Stimulated activated CD4-positive, alpha-beta T cell treated with anti-CD3 and anti-CD28 coated beads, Interleukin-1b, Interleukin-23, amount 100 ng/mL, for 1 hour (primary cell): ENCODE measurements at places on chromosomes 1 and 21.

DNA sequence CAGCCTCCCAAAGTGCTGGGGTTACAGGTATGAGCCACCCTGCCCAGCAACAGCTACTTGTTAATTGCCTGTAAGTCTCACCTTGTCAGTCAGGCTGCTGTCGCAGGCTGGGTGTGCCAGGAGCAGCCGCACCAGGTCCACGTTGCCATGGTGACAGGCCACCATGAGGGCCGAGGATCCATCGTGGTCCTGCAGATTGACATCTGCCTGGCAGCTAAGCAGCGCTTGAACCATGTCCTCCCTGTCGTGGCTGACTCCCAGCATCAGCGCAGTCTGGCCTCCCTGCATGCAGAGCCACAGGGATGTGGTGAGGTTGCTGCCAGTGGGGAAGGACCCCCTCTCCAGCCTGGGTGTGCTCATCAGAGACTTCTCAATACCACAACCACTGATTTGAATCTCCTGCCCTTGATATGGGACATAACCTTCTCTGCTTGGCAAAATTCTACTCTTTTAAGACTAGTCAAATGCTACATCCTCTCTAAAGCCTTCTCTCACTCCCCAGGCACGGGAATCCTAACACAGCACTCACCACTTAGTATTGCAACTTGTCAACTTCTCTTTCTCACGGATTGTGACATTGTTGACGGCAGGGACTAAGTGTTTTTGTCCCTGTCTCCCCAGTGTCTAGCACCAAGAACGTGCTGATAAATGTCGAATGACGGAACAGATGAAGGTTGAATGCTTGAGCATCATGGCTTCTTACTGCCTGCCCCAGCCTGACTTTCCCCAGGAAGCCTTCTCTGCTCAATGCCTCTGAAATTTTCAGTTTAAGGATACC, 52.9 kb downstream of the L1TD1 start:
- DNase-seq = no peak

DNA sequence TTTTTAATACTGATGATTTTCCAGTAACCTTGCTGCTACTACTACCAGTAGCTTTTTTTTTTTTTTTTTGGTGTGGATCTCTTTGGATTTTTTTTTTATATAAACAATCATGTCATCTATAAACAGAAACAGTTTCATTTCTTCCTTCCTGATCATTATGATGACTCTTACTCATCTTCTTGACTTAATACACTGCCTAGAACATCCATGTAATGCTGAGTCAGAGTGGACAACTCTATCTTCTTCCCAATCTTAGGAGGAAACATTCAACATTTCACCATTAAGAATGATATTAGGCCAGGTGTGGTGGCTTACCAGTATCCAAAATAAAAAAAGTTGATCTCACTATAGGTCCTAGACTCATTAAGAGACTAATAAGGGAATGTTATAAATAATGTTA, 69.1 kb downstream of the RUSC1 start:
- DNase-seq = no peak

DNA sequence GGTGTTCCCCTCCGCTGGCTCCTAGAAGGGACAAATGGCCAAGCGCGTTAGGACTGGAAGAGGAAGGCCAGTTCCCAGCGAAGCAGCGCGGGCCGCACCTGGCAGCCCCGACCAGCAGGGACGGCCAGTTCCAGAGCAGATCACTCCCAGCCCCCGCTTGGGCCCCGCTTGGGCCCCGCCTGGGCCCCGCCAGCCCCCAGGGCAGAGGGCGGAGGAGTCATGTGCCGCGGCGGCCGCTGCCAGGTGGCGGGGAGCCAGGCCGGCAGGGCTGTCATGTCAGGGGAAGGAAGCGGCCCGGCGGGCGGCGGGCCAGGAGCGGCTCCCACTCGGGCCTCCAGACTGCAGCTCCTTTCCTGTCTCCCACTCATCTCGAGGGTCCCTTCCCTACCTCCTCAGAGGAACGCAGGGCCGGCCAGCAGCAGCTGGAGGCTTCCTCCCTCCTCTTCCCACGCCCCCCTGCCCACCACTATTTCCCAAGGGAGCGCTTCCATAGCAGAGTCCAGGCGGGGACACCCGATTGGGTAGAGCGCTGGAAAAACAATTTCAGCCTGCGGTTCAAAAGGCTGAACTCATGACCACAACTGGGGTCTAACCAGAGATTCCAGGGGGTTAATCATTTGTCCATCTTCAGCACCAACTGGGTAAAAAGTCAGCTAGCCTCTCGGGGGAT, 16.5 kb downstream of the ZNF697 start:
- DNase-seq = no peak

DNA sequence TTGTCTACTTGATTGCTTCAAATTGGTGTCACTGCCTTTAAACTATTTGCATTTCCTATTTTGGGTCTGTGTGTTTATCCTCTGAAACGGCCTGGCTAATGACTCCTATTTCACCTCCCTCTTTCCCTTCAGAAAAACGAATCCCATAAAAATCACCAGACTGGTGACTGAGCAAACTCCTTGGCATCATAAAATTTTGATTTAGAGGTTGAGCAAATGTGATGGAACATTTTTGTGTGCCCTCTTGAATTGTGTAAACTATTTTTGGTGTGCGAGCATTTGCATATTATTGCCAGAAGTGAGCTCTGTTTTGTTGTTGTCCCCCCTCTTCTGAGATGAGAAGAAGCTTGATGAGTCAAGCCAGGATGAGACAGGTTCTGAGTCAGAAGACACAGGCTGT, 316.1 kb downstream of the AJAP1 start:
- no peak for DNase-seq

GRCh38 chr1:10973552-10973951, 38.9 kb upstream of the TARDBP start:
- no peak for DNase-seq

DNA sequence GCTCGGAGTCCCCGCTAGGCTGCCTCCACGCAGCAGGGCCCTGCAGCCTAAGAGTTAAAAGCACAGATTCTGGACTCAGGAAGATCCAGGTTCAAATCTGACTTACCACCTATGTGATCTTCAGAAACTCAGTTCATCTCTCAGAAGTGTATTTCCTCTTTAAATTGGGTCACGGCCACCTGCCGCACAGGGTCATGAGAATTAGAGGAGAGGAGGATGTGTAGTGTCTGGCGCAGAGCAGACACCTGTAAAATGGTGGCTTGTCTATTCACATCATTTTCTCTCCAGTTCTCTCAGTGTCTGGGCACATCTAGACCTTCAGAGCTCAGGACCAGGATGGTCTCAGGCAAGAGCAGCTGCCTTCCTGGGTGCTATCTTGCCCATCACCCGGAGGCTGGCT, 45.8 kb downstream of the PTPRF start:
- no peak for DNase-seq

DNA sequence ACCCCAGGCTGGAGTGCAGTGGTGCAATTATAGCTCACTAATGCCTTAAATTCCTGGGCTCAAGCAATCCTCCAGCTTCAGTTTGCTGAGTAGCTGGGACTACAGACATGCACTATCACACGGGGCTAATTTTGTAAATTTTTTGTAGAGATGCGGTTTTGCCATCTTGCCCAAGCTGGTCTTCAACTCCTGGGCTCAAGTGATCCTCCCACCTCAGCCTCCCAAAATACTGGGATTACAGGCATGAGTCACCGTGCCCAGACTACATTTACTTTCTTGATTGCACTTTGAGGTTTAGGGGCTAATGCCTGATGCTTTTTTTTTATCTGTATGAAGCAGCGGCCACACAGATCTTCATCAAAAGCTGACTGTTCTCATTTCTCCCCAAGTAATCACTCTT, 124.6 kb downstream of the KIF26B start:
- no peak for DNase-seq

DNA sequence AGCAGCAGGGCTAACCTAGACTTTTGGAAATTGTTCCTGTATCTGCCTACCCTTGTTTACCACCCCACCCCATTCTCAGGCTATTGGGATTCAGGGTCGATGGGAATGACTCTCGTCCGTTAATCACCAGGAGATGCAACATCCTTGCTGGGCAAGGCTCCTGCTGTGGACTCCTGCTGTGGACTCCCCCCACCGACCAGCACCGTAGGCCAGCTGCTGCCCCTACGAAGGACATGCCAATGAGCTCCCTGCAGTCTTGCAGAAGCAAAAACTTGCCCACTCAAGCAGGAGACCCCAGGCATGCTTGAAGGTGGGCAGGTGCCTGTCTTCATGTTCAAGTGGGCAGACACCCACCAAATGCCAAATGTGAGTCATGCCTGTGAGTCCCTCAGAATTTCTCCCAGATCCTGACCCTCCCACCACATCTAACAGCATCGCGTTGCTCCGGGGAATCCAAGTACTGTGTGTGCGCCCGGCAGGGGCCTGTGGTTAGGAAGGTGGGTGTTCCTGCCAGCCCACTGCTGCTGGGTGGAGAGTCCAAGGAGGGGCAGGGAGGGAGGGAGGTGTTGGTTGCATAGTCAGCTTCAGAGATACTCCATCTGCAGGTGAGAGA, 41.7 kb upstream of the SOX13 start:
- no peak for DNase-seq

DNA sequence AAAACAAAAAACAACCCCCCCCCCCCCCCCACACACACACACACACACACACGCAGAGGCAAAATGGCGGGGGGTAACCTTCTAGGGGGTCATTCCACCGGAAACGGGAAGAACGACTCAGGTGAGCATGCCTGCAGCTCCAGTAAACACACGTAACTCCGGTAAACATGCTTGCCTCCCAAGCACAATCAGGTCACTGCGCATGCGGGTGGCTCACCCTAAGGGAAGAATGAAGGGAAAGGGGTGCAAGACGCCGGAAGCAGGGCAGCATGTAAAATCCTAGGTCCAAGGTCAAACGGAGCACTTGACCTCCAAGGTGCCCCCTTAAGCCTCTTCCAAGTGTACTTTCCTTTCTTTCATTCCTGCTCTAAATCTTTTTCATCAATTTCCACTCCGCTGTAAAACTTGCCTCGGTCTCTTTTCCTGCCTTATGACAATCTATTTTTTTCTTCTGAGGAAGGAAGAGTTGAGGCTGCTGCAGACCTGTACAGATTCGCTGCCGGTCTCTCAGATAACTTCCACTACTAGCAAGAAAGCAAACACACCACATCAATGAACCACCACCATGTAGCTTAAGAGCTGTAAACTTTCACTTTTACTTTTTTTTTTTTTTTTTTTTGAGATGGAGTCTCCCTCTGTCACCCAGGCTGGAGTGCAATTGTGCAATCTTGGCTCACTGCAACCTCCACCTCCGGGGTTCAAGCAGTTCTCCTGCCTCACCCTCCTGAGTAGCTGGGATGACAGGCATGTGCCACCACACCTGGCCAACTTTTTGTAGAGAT, 21.0 kb upstream of the CBR3 start:
- no peak for DNase-seq

GRCh38 chr1:232423591-232423990, 206.3 kb downstream of the SIPA1L2 start:
- no peak for DNase-seq

DNA sequence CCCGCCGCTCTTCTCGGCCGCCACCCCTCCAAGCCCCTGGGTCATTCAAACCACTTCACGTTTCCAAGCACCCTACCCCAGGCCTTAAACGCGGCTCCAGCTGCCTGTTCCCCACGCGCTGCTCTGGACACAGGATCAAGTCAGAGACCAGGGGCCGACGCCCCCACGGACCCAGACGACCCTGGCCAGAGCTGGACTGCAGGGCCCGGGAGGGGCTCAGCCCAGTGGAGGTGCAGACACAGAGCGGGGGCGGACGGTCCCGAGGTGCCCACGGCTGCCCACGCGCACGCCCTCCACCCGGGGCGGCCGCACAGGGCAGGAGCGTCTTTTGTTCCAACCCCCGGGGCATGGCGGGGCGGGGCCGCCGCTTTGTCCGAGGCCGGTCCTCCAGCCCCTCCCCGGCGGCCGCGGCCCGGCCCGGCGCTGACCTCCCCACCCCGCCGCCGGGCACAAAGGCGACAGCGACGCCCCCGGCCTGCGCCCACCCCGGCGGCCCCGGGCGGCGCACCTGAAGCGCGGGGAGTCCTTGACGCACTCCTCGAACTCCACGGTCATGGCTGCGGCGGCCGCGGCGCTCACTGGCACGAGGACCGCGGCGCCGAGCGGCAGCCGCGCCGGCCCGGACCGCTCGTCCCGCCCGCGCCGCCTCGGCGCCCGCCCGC, 338 bp downstream of the ACAP3 start:
- no peak for DNase-seq

DNA sequence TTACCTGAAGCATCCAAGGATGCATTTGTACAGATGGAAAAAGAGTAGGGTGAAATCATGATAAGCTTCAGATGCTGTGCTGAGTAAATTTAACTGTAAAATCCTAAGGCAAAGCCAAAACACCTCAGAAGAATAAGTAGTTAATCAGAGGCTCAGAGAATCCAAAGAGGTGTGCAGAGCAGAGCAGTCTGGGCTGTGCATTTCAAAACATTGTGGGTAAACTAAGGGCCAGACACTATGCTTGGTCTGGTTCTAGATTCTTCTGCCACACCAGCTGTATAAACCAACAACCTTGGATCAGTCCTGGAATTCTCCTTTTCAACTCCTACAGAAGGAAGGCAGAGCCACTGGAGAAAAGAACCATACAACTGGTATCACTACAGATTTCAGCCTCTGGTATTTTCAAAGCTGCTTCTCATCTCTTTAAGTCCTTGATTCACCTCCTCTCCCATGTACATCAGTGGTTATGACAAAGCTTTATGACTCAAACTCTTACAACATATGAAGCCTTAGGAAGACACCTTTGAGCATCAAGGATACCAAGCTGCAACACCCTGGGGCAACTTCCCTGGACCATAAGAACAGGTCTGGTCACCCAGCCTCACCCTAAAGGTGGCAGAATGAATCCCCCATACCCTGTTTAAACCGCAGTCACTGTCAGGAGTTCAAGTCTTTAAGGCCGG, 11.6 kb upstream of the HIPK1 start:
- no peak for DNase-seq

- no peak for DNase-seq
Observed at GRCh38 chr1:156929596-156930238, 9.3 kb downstream of the LRRC71 start.

DNA sequence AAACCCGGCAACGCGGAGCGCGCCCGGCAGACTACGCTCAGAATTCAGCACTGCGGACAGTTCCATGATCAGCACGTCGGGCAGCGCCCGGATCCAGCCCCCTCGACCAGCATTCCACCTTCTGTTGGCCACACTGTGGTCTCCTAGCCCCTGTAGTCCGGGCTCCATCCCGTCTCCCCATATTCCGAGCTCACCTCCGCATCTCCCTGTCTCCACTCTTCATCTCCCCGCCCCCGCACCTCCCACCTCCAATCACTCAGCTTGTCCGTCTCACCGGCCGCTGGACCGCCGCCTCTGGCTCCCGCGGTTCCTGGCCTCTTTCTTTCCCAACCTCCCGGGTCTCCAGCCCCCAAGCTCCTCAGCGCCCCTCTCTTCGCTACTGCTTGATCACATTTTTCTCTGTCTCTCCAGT, 500 bp downstream of the EPHA10 start:
- DNase-seq = peak; percentile 18

GRCh38 chr1:7960867-7961215, 670 bp upstream of the PARK7 start:
- no peak for DNase-seq
